ENCODE measurements at places on chromosomes 6 and 20.

- no peak for DNase-seq
These were observed 52.9 kb upstream of the TRAF3IP2 start for GRCh38 chr6:111658462-111659154.

- no peak for DNase-seq
These were observed 48.7 kb downstream of the MAP7 start for GRCh38 chr6:136501514-136501913.

DNA sequence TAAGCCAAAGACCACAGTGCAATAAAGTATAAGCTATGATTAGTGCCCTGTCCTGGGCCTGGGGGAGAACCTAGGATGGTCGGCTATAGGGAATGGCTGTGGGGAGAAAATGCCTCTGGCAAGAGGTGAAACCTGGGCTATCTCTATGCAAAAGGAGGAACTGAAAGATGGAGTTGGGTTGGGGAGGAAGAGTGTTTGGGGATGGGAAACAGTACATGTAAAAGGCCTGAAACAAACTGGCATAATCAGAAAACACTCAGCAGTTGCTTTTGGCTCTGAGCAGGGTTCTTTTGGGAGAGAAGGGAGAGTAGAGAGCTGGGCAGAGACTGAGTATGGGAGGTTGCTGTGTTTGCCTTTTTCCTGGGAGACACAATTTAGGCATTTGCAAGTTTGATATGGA lies 31.9 kb upstream of the FUCA2 start:
- no peak for DNase-seq

DNA sequence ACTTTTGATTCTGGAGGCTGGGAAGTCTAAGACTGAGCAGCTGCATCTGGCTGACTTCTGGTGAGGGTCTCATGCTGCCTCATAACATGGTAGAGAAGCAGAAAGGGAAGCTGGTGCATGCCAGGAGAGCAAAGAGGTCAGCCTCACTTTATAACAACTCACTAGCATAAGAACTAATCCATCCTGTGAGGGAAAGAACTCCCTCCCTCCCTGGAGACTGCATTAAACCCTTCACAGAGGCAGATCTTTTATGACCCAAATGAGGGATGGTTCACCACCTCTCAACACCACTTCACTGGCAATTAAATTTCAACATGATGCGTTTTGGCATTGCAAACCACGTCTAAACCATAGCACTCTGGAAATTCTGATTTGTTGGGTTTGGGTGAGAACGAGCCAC lies 33.9 kb downstream of the STXBP5 start:
- DNase-seq: no peak

DNA sequence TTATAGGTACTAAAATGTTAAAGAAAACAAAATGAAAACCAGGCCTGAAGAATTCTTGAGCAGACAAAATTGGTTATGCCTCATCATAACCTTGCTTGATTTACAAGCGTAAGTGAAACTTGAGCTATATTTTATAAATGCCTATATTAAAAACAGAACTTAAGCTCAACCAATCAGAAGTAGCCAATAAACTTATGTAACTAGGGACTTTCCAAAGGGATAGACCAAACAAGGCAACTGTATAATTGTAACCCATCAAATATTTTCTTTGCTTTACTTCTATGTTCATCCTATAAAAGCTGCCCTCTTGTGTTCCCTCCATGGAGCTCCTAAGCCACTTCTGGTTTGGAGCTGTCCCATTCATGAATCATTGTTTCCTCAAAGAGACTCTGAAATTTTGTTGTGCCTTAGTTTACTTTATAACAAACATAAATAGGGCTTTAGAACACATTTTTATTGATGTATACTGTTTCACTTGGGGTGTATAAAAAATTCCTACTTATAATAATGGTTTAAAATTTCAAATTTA lies 101.6 kb upstream of the CARMIL1 start:
- DNase-seq: no peak

All from BJ (cell line).